ENCODE measurements at places on chromosomes 5 and 9.

GRCh38 chr5:142508591-142508990, 177.3 kb downstream of the FGF1 start:
- DNase-seq: peak; percentile 29

GRCh38 chr5:143506836-143507552, 103.5 kb upstream of the NR3C1 start:
- DNase-seq: peak; percentile 33

- no peak for DNase-seq
These were observed 52.8 kb downstream of the WHRN start for GRCh38 chr9:114452219-114453165.

DNA sequence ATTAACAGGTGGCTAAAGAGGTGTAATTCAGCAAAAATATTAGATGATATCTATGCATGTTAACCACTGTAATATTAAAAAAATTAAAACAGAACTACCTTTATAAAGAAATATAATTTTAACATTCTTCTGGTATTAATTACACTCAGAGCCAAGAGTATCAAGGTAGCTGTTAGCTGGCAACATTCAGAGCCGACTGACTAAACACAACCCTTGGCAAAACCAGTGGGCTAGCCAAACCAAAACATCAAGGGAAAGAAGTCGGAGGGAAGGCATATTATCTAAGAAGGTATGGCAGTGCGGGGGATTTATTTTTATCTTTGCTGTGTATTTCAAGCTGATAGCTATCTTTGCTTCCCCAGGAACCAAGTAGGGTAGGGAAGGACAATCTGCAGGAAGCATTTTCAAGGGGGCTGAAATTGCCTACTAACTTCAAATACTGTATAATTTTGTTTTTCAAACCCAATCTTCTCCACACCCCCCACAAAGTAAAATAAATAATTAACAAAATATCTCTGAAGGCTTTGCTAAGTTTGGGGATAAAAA, 24.0 kb downstream of the ELL2 start:
- DNase-seq: no peak

GRCh38 chr5:96687080-96687479, 24.9 kb downstream of the CAST start:
- no peak for DNase-seq

GRCh38 chr5:142544071-142544753, 141.7 kb downstream of the FGF1 start:
- DNase-seq: no peak

DNA sequence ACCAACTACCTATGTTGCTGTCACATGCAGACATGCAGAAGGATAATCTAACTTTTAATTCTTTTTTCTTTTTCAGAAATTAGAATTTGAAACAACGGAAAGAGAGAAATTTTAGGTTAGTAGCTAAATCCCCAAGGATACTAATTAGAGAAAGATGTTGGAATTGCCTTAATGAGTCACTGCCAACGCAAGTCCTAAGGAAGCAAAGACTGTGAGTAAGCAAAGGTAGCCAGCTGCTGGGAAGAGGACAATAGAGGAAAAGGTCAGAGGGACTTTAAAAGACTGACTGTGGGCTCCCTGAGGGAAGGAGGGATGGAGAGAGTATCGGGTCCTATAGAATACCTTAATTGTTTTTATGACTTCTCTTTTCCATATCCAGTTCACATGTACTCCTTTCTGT, 461.9 kb upstream of the PAPPA start:
- DNase-seq: no peak

DNA sequence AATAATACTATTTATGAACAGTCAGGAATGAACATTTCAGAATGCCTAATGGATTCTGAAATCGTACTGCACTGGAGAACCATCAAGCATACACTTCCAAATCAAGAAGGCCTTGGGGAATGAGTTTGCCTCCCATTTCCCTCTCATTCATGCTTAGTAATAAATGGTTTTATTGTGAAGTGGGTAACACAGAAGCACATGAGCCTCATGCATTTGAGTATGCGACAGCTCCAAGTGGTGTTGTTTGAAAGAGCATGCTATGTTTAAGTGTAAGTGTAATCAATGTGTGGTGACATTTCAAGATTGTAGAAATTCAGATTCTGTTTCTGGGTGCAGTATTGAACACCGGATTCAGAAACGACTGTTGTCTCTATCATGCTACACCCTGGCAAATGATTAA, 60.0 kb downstream of the SGCD start:
- DNase-seq: no peak

DNA sequence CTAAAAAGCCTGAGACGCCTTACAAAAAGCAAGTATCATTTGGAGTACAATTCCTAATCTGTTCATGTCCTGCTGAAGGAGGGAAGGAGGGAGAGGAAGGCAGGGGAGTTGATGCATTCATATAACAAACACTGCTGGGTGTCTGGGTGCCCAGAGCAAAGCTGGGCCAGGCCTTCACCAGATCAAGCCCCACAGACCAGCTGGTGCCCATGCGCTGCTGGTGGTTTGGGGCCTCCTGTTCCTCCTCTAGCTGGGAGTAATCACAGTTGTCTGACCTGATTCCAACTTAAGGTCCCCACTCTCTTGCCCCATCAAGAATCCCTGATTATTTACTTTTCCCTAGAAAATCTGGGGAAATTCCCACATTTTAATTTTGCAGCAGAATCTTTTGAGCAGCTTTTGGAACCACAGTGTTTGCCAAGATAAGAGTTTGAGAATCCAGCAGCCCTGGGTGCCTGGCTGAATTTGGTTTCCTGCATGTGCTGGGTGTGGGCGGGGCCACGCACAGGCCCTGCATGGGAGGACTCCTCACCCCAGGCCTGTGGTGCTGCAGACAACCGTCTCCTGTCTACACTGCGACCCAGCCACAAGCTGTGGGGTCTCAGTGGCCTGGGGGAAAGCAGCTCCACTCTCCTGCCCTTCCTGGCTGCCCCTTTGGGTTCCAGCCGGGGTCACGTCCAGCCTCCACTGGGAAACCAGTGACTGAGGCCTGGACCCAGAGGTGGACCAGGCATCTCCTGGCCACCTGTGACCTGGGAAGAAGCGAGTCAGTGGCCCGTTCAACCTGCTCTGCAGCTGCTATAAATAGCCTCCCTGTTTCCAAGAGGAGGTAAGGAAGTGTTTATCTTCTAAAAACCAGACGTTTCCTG, 47.5 kb downstream of the NEURL1B start:
- no peak for DNase-seq

DNA sequence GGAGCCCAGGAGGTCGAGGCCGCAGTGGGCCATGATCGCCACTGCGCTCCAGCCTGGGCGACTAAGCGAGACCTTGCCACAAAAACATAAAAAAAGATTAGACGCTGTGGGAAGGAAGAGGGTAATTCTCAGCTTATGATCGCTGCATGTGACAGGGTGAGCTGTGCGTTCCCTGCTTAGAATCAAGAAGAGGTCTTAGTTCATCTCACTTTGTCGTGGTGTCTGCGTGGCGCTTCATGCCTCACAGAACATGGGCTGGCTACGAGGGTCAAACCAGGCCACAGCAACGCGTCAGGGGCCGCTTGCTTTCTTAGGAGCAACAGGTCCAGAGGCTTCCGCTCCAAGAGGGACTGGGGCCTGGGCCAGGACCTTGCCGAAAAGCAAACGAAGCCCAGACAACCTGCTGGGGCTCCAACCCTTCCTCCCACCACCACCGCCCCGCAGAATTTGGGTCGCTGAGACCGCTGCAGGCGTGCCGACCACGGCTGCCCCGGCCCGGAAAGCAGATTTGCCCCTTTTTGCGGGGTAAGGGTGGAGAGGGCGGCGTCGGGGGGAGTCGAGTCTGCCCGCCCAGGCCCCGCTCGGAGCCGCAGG, 10.0 kb upstream of the GRIN1 start:
- no peak for DNase-seq

DNA sequence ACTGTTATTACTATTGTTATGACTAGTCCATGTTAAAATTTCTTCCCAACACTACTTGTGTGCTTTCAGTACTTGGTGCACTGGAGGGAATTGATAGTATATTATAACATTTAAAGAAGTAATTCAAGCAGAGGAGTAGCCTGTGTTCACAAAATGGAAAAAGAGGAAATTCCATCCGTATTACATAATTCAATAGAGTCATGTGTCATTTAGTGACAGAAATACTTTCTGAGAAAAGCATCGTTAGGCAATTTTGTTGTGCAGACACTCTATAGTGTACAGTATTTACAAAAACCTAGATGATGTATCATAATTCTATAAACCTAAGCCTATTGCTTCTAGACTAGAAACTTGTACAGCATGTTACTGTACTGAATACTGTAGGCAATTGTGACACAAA, 78.3 kb upstream of the PCSK5 start:
- no peak for DNase-seq

DNA sequence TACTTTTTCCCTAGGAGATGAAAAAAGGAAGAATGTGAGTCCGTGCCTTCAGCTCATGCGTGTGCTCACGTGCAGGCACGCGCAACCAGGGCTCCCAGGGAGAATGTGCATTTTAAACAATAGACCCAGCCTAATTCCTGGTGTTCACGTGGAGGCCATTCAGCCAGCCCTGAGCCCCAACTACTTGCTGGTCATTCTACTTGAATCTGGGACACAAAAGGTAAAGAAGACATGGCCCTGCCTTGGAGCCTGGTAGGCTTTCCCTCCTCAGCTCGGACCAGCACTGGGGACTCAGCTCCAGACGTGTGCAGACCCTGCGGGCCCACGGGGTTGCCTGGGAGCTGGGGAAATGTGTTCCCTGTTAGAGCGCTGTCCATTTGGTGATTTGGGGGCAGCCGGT, 125.5 kb downstream of the MVB12B start:
- DNase-seq: no peak

DNA sequence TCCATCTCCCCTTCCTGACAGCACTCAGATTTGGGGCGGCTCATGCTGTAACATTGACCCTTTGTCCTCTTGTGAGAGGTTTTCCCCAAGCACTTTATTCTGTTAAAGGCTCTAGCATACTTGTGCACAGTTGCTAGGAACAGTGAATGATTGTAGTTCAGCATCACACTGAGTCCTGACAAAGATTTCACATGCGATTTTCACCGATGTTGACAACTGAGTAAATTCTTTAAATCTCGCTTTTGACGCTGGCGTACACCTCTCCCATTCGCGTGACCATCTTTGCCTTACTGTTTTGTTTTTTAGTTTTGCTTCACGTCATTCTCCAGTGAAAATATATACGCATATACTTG, 780 bp downstream of the CDC37L1 start:
- DNase-seq: no peak
